Vagina (tissue), 2 donors: ENCODE measurements at places on chromosomes 1 and 21.

- no peak for DNase-seq
Measured at GRCh38 chr1:160167056-160167455, 15.7 kb downstream of the ATP1A4 start.

- DNase-seq, result no peak
Measured at GRCh38 chr1:40769815-40770214, 13.8 kb upstream of the KCNQ4 start.

DNA sequence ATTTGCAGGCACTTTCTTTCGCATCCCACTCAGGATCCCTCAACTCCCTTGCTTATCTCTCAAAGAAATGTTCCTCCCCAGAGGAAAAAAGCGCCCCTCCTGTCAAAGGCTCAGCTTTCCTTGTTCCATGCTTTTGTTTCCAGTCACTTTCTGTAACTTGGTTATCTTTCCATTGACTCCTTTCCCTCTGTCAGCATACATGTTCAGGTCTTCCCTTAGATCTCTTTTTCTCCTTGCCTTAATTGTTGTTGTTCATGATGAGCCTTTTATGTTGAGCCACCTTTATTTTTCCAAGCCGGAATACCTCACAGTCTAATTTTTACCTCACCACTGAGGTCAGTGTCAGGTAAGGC, 46.5 kb upstream of the PODN start:
- DNase-seq, result no peak

DNA sequence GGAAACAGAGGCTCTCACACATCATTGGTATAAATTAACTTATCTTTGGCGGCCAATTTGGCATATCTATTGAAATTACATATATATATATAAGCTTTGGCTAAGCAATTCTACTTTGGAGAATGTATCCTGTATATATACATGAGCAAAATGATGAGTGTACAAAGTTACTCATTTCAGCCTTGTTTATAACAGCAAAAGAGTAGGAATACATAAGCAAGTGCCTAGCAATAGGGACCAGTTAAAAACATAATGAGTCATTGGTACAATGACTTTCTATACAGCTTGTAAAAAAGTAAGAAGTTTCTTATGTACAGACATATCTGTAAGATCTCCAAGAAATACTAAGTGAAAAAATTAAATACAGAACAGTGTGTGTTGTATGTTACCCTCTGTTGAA, 190.8 kb downstream of the LTN1 start:
- no peak for DNase-seq

GRCh38 chr1:95021805-95022643, 50.7 kb downstream of the ALG14 start:
- no peak for DNase-seq

GRCh38 chr1:9100471-9101043, 28.3 kb downstream of the GPR157 start:
- DNase-seq, result no peak

DNA sequence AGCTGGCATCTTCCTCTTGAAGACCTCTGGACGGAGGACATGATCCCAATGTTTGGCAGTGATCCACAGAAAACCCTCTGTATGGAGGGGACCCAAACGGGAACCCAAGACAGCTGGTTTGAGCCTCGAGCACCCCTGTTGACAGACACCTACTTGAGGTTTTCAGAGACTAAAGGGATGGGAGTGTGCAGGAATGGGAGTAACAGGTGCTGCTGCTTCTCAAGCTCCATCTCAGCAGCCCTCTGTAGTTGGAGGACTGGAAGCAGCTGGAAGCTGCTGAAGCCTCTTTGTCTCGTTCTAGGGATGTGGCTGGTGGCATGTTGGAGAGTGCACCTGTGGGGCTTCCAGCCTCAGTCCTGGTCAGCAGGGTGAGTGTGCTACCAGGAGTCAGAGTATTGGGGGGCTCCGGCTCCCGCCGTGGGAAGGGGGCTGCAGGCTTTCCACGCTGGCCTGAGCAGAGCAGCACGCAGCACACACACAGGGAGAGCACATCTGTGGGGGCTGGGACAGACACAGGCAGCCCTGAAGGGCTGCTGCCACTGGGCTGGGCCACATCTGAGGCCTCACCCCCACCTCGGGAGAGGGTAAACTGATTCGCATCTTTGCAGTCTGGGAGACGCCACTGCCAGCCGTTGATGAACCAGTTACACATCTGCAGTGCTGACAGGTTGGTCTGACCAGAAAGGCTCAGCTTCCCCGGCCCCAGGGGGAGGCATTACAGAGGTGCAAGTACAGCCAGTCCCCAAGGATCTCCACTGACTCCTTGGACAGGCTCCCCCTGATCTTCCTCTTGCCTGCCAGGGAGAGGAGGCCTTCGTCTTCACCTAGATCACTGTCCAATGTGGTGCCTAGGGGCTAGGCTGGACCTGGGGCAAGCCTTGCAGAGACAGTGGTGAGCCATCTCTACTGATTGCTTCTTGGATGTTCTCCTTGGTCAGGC, 56.6 kb downstream of the ADSS2 start:
- no peak for DNase-seq

- no peak for DNase-seq
Measured at GRCh38 chr21:35234725-35235124, 185.6 kb upstream of the RUNX1 start.

DNA sequence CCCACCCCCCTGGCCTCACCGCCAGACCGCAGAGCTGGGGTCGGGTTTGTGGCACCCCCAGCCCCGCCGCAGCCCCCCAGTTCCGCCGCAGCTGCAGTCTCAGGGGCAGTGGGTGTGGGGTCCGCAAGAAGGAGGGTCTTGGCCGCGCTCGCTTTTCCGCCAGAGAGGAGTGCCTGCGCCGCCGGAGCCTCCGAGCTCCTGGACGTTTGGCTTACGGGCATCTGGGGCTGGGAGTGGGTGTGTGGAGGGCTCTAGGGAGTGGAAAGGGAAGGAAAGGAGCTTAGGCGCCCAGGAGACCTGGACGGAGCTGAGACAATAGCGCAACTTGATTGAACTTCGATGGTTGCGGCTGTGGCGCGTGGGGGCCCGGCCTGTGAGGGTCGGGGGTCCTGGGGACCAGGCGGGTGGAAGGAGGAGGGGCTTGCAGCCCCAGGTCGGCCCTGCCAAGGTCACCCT, 88.8 kb upstream of the IPO9 start:
- no peak for DNase-seq

DNA sequence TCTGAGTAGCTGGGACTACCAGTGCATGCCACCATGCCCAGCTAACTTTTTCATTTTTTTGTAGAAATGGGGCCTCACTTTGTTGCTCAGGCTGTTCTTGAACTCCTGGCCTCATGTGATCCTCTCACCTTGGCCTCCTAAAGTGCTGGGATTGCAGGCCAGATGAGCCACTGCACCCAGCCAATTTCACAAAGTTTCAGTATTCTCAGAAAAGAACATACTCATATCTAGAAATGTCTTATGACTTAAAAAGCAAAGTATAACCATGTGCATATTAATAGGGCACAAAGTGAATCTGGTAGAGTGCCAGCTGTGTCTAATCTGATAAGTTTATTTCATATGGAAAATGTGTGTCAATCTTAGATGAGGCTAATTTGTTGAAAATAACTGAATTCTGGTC, 87.5 kb upstream of the CACYBP start:
- DNase-seq, result no peak

- no peak for DNase-seq
Measured at GRCh38 chr21:16378525-16378924, 648.7 kb downstream of the USP25 start.

- no peak for DNase-seq
Measured at GRCh38 chr1:58038574-58038973, 508.0 kb downstream of the OMA1 start.

- DNase-seq, result peak; percentile 84
Measured at GRCh38 chr1:109931189-109931731, 20.6 kb downstream of the CSF1 start.

- DNase-seq, result no peak
Measured at GRCh38 chr1:155272466-155273342, 600 bp downstream of the CLK2 start.

DNA sequence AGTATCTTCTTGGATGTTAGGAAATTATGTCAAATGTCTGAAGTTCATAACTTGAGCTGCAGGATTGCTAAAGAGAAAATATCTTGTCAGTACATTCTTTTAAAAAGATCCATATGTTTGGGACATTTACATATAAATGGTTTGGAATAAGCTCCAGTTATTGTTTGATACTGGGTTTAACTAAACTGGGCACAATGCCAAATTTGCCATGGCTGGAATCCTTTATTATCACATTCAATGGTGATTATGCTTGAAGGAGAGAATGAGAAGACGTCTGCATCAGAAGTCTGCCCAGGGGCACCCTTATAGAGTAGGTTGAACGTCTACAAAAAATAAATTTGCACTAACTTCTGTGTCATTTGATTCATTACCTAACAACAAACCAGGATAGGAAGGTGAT, 652.5 kb downstream of the AMY1C start:
- no peak for DNase-seq

GRCh38 chr21:46610018-46610701, 5.3 kb upstream of the S100B start:
- no peak for DNase-seq

DNA sequence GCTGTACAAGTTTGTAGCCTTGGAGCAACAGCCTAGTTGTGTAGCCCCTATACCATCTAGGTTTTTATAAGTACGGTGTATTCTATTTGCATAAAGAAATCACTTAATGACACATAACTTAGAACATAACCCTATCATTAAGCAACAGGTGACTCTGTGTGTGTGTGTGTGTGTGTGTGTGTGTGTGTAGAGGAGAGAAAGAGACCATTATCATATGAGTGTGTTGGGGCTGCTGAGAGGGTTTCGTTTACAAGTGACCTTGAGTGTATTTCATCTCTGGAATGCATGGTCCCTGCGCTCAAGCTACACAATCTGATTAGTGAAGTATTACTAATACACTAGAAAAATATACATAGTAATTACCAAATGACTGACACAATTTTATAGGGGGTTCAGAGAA, 115.1 kb downstream of the RABGAP1L start:
- DNase-seq, result no peak

- DNase-seq, result no peak
Measured at GRCh38 chr1:8251635-8252034, 66.3 kb upstream of the SLC45A1 start.

- DNase-seq, result no peak
Measured at GRCh38 chr1:91603409-91603808, 102.8 kb downstream of the CDC7 start.

DNA sequence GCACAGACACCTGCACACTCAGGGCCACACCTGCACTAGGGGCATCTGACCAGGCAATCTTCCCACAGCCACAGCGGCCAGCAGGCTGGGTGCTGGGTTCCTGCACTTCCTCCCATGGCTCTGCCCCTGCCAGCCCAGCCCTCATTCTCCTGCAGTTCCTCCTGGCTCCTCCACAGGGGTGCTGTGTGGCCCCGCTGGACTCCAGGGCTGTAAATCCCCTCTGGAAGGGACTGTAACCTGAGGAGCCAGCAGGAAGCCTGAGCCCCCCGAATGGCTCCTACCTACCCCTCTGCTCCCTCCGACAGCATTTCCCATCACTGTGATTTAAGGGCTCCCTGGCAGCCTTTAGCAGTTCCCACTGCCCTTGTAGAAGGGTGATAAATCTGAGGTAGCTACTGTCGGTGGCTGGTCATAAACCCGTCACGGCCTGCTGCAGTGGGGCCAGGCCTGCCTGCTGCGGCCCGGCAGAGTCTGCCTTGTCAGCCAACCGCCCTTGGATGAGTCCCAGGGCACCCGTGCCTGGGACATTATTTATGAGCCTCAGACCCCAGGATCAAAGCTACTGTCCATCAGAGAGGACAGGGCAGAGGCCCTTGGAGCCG, 8.8 kb downstream of the UBL4B start:
- no peak for DNase-seq

DNA sequence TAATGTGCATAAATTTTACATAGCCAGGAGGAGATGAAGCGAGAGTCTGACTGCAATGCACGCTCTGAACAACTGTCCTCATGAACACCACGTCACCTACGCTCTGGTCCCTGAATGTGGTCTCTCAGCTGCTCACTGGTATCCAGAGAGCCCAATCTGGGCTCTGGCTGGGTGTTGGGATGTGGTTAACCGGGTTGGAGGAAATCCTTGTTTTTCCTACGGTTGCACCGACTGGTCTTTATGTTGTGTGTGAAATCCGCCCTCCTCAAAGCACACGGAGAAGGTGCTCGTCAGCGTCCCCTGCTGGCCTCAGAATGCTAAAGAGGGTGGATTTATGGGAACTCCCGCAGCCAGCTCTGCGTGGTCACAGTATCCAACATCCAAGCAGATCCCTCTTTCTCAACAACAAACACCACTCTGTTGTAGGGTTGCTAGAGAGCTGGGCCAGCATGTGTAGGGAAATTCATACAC, 51.8 kb upstream of the FAM89A start:
- DNase-seq, result no peak

- DNase-seq, result no peak
Measured at GRCh38 chr1:83497563-83497962, 501.4 kb downstream of the TTLL7 start.

DNA sequence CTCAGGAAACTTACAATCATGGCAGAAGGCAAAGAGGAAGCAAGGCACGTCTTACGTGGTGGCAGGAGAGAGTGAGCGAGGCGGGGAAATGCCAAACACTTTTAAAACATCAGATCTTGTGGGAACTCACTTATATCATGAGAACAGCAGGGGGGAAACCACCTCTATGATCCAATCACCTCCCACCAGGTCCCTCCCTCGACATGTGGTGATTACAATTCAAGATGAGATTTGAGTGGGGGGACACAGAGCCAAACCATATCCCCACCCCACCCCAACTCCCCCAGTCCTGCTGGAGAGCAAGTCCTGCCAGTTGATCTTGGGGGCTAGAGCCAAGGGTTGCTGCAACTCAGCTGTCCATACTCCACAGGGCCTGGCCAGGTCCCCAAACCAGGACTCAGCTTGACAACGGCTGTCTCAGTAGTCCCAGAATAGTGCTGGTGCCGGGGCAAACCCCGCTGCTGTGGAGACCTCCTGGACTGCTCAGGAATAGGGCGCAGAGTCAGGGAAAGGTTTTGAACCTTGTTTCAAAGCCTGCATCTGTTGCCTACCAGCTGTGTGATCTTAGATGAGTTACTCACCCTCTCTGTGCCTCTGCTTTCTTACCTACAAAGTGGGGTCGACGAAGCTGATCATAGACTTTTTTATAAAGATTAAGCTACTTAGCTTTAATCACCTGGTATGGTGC, 79.5 kb downstream of the STUM start:
- no peak for DNase-seq

DNA sequence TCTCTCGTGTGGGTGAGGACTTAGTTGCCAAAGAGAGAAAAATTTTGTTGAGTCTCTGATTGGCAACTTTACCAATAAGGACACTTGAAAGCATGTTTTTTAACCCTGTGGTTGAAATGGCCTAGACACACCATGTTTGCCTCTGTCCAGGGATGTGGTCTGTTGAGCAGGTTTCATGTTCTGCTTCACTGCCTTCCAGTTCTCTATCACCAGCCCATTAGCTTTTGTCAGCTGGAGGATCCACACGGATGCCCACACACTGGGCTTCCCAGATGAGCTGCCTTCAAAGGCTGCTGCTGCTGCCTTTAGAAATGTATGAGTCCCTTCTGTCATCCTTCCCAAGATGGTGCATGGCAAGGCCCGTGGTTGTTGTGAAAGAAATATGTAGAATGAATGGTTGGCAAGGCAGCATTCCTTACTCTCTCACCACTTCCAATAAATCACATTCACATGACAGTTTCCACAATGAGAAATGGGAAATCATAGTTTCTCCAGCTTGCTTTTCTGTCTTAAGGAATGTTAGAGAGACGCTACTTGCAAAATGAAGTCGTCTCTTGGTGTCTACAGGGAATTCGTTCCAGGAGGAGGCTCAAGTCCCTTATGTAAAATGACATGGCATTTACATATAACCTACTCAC, 108.2 kb upstream of the SLC35F3 start:
- no peak for DNase-seq
